ENCODE measurements at places on chromosomes 5 and 9.

DNA sequence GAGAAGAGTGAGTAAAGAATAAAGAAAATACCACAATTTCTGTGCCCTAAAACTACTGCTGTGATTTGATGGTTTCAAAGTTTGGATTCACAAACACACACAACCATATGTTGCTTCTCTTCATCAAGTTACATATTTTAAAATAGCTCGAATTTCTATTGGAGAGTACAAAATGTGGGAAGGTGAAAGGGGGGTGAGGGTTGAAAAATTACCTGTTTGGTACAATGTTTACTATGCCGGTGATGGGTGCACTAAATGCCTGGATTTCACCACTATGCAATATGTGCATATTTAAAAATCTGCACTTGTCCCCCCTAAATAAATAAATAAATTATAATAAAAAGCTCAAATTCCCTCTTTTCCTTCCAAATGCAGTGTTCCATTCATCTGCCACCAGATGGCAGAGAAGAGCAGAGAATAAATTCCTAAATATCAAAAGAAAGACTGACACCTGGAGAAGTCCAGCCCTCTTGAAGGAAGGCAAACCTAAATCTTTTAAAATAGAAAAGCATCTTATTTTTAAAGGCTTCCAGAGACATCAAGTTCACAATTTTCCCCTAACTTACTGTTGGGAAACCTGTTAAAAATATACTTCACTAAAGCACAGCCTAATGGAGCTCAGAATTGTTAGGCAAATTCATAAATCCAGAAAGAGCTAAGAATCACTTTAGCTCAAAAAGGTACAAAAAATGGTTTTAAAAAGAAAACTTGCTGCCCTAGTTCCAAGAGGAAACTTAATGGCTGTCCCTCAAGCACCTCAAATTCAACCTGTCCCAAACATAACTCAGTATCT lies 24.8 kb upstream of the HNRNPA0 start:
- peak; percentile 54 for DNase-seq

DNA sequence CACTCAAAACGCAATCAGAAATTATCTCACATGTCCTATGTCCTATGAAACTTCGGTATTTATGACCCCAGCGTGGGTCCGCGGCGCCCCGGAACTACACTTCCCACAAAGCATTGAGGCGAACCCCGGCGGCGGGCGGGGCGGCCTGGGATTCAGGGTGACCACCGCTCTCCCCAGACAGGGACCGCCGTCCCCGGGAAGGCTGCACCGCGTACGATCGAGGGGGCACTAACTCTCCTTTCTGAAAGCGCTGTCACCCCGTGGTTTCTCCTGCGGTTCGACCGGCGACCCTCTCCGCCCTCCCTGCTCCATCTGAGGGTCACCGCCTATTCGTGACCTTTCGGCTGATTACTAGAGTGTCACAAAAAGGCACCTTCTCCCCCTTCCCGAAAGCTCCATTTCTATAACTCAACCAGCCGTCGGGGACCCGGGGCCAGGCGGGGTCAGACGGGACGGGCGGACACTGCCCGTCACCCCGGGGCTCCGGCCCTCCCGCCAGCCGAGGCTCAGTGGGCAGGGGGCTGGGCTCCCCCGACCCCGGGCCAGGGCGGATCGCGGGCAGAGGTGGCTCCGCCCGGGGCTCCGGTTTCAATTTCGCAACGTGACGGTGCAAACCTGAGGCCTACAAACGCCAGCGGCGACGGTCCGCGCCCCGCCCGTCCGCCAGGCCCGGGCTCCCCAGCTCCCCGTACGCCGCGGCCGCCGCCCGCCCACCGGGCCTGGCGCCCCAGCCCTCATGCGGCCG lies 1.3 kb downstream of the ECPAS start:
- peak; percentile 77 for DNase-seq

GRCh38 chr9:133761641-133762248 lies 23.6 kb upstream of the SARDH start:
- DNase-seq: no peak

- DNase-seq: no peak
Measured at GRCh38 chr5:29462241-29462640, 1731.2 kb upstream of the CDH6 start.

GRCh38 chr5:14351845-14352712 lies 208.9 kb downstream of the TRIO start:
- no peak for DNase-seq

DNA sequence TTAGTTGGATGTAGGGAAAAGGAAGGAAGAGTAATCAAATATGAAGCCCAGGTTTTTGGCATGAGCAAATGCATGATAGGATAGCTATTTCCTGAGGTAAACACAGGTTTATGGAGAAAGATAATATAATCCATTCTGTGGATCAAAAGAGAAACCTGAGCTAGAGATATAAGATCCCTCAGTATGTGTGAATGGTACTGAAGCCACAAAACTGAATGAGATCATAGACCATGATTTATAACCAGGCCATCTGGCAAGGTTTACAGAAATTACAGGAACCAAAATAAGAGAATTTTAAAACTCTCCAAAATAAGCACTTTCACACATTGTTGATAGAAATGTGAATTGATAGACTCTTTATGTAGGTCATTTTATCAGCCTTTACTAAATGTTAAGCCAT lies 28.7 kb upstream of the ECM2 start:
- no peak for DNase-seq

All from SW 1271 (cell line).